Osteocyte (in vitro differentiated cells): ENCODE measurements at places on chromosomes 11 and 22. TPM values are rescaled to one million over a fixed set of nuclear protein-coding genes. Genes with fewer than 3 reads are reported as not detected.

The TTC36 gene
- total RNA-seq = 0.86 and 1.2 TPM in 2 replicates

The SHANK3 gene
- total RNA-seq = 4.7 and 4.8 TPM in 2 replicates

The TPBGL gene
- 0.13 TPM in 1 of 2 replicates, not detected in the other for total RNA-seq

The VPS51 gene
- total RNA-seq = 122 and 127 TPM in 2 replicates

The OSBP2 gene
- 3.8 and 4.2 TPM in 2 replicates for total RNA-seq

The TNNT3 gene
- 2.6 and 4.4 TPM in 2 replicates for total RNA-seq

The SIRT3 gene
- 23.2 and 25.7 TPM in 2 replicates for total RNA-seq

The PRR33 gene
- total RNA-seq = not detected in 2 replicates

The RAPSN gene
- 0.24 and 0.42 TPM in 2 replicates for total RNA-seq

The GGTLC3 gene
- not detected in 2 replicates for total RNA-seq

The CHST1 gene
- 0.16 and 0.67 TPM in 2 replicates for total RNA-seq

The GAL3ST3 gene
- 0.71 and 0.94 TPM in 2 replicates for total RNA-seq

- no peak for DNase-seq
Measured at GRCh38 chr11:61168800-61169199, 7.6 kb upstream of the VPS37C start.

DNA sequence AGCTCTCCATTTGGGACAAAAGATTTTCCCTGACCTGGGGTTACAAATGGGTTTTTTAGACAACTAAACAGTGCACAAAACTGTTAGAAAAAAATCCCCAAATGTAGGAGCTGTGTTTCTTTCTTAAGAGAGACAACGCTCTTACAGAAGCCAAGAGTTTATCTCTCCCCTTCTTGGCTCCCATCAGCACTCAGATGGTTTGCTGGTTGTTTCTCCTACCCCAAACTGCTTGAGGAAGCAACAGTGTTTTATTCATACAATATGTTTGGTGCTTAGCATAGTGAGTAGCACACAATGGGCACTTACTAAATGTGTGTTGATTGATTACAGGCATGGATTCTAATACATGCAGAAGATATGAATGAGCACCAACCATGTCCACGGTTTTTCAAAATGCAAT, 209.5 kb upstream of the ANO5 start:
- no peak for DNase-seq

DNA sequence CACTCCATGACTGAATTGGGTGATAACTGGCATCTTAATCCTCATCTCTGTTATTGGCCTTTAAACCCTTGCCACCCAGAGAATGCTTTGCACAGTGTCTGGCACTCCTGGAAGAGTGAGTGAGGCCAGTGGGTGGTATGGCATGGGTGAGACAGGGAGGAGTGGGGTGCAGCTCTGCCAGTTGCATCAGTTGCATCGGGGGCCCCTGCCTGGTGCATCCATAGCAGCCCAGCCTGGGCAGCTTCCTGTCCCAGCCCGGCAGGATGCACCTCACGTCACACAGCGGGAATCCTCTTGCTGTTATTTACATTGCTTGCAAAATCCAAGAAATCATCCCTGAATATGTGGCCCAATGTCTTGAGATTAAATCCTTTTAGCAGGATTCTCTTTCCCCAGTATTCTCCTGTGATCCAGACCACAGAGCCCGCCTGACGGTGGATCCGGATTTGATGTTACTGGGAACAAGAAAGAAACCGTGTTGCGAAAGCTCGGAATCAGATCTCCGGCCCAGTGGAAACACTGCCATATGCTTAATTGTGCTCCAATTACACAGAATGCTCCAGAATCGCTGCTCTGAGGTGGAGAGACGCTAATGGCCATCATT, 37.6 kb upstream of the MN1 start:
- no peak for DNase-seq

GRCh38 chr22:46774980-46775849, 12.8 kb downstream of the TBC1D22A start:
- no peak for DNase-seq

DNA sequence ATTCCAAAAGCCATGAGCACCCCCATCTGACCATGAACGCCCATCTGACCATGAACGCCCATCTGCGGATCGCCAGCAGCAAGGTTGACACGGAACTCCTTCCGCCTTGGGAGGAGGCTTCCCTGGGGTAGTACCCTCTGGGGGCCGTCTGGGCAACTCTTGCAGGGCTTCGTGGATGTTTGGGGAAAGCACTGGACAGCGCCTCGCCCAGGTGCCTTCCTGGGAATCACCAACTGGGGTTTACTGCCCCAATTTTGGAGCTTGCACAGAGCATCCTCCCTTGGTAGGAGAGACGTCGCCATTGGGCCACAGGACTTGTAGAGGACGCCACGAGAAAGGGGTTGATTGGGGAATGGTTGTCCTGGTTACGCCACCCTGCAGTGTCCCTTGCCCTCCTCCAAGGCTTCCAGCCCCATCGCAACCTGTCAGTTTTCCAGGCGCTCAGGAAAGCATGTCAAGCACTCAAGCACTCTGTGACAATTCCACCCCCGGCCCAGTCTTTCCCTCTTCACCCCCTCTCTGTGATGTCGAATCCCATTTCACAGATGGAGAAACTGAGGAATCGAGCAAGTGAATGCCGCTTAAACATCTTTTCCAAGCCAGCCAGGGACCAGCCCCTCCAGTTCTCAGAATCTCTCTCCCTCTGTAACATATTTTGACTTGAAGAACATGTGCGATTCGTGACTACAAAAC, 914 bp upstream of the PRDM11 start:
- peak; percentile 79 for DNase-seq

DNA sequence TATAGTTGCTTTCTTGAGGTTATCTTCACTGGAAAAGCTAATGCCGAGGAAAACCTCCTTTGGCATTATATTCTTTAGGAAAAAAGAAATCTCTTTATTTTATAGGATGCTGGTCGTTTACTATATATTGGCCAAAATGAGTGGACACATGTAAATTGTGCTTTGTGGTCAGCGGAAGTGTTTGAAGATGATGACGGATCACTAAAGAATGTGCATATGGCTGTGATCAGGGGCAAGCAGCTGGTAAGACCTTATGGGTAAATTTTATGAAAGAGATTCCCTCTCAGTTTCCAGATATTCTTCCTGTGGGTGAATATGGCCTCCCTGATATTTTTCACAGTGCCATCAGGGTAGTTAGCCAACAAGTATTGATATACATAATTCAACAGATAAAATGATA, 29.4 kb upstream of the TTC36 start:
- no peak for DNase-seq

- DNase-seq = no peak
Measured at GRCh38 chr11:849104-849824, 6.6 kb downstream of the TSPAN4 start.

GRCh38 chr11:57425565-57426438, 1.1 kb downstream of the SLC43A3 start:
- DNase-seq = no peak

DNA sequence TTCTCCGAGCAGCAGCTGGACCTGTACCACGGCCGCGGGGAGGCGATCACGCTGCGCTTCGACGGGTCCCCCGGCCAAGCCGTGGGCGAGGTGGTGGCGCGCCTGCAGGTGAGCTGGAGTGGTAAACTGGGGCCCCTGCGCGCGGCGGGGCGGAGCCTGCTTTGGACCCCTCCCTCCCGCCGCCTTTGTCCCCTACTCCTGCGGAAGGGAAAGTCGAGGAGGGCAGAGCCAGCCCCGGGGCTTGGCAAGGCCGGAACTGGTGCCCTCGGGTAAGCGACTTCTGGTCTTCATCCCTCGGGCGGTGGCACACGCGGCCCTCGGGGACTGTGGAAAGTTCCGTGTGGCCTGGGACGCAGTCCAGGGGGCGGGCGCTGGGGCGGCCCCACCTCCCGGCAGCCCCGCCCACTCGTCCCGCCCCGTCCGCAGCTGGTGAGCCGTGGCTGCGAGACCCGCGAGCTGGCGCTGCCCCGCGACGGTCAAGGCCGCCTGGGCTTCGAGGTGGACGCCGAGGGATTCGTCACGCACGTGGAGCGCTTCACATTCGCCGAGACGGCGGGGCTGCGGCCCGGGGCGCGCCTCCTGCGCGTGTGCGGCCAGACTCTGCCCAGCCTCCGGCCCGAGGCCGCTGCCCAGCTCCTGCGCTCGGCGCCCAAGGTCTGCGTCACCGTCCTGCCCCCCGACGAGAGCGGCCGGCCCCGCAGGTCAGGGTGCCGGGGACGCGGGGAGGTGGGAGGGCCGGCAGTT, 9.2 kb downstream of the SIPA1 start:
- DNase-seq = no peak

GRCh38 chr11:27350511-27350910, 12.5 kb downstream of the CCDC34 start:
- DNase-seq = no peak

- no peak for DNase-seq
Measured at GRCh38 chr22:31830721-31831070, 76.9 kb downstream of the DEPDC5 start.

- DNase-seq = peak; percentile 91
Measured at GRCh38 chr22:38317122-38317994, at the start of gene CSNK1E. CSNK1E (minus strand) TSS chr22:38317433; CDS start chr22:38314157, 3,276 bp downstream.

- DNase-seq = no peak
Measured at GRCh38 chr22:41907436-41908401, 7.2 kb downstream of the SHISA8 start.

GRCh38 chr11:107247167-107247861, 210.3 kb downstream of the CWF19L2 start:
- no peak for DNase-seq

DNA sequence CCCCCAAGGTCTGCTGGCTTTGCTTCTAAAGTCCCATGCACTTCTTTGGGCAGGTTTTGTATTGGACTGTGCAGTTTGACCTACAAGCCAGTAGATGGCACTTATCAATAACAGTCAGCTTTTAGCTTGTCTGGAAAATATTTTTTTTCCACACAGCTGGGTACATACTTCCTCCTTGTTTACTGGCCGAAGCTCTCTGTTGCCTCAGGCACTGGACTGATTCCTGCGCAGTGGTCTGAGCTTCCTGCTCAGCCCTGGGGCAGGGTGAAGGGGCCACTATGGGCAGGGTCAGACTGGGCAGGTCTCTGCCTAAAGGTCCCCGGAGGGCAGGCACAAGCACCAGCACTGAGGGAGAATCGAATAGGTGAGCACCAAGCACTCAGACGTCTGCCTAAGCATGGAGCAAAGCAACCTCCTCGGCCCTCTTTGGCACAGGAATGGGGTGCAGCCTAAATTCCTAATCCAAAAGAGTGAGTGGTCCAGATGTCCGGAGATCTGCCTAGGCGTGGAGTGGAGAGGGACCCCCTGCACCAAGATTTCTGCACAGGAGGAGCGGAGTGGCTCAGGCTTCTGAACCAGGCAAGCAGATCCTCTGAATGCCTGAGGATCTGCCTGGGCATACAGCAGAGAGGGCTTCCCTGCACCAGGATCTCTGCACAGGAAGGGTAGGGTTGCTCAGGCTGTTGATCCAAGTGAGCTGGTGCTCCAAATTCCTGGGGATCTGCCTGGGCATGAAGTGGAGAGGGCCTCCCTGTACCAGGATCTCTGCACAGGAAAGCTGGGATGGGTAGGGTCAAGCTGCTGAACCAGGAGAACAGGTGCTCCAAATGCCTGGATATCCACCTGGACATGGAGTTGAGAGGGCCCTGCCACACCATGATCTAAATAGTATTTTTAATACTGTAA, 105.9 kb upstream of the C11orf58 start:
- no peak for DNase-seq

- no peak for DNase-seq
Measured at GRCh38 chr11:128632141-128632791, 44.9 kb upstream of the ETS1 start.

- DNase-seq = no peak
Measured at GRCh38 chr11:70498171-70498571, 99.8 kb downstream of the CTTN start.
